ENCODE measurements at places on chromosomes 5 and 9. TPM values are rescaled to one million over a fixed set of nuclear protein-coding genes. Genes with fewer than 3 reads are reported as not detected.

- no peak overlapping the region for H3K27ac ChIP-seq
- no peaks in the 10 kb centered on the region for H3K36me3 ChIP-seq
- no peak for DNase-seq
- H3K27me3 ChIP-seq: peaks cover 48% of the 10 kb centered on the region
Measured at GRCh38 chr9:134937566-134938345, 20.0 kb upstream of the FCN1 start.

Gene SHLD3
- 3.8 TPM for total RNA-seq

DNA sequence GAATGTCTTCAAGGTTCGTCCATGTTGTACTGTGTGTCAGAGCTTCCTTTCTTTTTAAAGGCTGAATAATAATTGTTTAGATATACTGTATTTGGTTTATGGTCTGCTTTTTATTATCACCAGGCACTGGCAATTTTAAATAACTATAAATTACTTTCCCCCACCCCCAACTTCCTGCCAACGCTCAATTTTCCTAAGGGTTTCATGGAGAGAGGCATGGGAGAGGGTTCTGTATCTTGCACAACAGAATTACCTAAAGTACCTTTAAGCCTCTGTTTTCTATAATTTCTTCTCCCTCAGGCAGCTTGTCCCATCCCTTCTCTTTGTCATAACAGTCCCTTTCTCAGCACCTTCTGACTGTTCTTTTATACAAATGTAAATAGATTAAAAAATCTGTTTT, 10.4 kb downstream of the PSAT1 start:
- no peak for DNase-seq
- H3K27ac ChIP-seq: no peak overlapping the region
- no peaks in the 10 kb centered on the region for H3K27me3 ChIP-seq
- peaks cover 66% of the 10 kb centered on the region for H3K36me3 ChIP-seq
- H3K4me1 ChIP-seq: no peaks in the 10 kb centered on the region

- no peak for DNase-seq
- no peaks in the 10 kb centered on the region for H3K36me3 ChIP-seq
- H3K4me1 ChIP-seq: peaks cover 3% of the 10 kb centered on the region
- H3K27ac ChIP-seq: no peak overlapping the region
- no peaks in the 10 kb centered on the region for H3K27me3 ChIP-seq
- H3K4me3 ChIP-seq: no peak overlapping the region
Measured at GRCh38 chr9:105993116-105993854, 298.9 kb downstream of the TMEM38B start.

Gene MYOZ3
- total RNA-seq: 0.27 TPM

Gene SLIT3
- total RNA-seq: 40.2 TPM

- H3K27me3 ChIP-seq: peaks cover 22% of the 10 kb centered on the region
- no peak for DNase-seq
- no peaks in the 10 kb centered on the region for H3K4me1 ChIP-seq
- H3K4me3 ChIP-seq: no peak overlapping the region
- H3K27ac ChIP-seq: no peak overlapping the region
- no peaks in the 10 kb centered on the region for H3K36me3 ChIP-seq
Measured at GRCh38 chr9:6611865-6612264, 33.7 kb downstream of the GLDC start.

DNA sequence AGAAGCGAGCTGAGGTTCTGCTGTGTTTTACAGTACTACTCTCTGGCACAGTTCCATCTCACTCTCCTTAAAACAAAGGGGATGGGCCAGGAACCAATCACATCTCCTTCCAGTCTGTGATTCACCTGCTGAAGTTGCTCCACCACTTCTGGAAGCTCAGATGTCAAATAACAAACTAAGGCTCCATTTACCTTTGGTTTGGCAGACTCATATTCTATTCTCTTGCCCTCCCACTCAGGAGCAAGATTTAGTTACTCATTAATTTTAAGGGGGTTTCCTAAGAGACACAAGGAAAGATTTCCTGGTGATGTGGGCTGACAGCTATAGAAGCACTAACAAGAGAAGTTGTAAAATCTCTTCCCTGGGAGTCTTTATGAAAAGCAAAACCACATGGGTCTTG, 37.8 kb upstream of the KIF2A start:
- no peak overlapping the region for H3K4me3 ChIP-seq
- peaks cover 12% of the 10 kb centered on the region for H3K27me3 ChIP-seq
- no peak overlapping the region for H3K27ac ChIP-seq
- no peak for DNase-seq
- H3K36me3 ChIP-seq: no peaks in the 10 kb centered on the region

DNA sequence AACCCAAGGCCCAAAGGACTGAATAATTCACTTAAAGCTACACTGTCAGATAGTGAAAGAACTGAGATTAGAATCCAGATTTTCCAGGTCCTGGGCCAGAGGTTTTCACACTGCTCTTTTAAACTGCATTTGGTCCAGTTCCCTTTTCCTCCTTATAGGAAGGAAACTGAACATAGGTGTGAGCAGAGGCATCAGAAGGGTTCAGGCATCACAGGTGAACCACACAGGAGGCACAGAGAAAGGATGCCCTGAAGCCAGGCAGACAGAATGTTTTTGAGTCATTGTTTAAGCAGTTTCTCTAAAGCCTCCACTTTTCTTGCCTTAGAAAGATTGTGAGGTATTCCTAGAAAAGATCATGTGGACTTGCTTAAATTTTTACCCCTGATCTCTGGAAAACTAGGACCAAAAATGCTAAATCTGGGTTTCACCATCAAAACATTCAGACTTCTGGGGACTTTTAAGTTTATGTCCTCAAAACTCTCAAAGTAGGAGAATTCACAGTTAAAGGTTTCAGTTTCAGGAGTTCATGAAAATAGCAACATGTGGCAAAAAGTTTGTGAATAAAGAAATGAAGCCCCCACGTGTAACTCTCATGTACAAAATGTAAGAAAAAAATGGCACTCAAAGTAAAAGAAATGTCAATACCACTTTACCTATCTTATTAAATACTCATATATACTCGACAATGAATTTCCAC, 386.1 kb downstream of the NTRK2 start:
- no peak for DNase-seq
- H3K4me1 ChIP-seq: peaks cover 13% of the 10 kb centered on the region
- peaks cover 33% of the 10 kb centered on the region for H3K27me3 ChIP-seq
- no peak overlapping the region for H3K4me3 ChIP-seq

Gene ANKRD18A
- 14.6 TPM for total RNA-seq
